Renal pelvis (tissue), 12 donors: ENCODE measurements at places on chromosomes 1 and 21. TPM values are rescaled to one million over a fixed set of nuclear protein-coding genes. Genes with fewer than 3 reads are reported as not detected.

The AIRE gene
- 0.44 TPM for polyA plus RNA-seq

GRCh38 chr21:41235201-41235600, 67.2 kb downstream of the BACE2 start:
- no peak for DNase-seq

GRCh38 chr1:93594603-93594880, 87.1 kb downstream of the BCAR3 start:
- no peak for DNase-seq

DNA sequence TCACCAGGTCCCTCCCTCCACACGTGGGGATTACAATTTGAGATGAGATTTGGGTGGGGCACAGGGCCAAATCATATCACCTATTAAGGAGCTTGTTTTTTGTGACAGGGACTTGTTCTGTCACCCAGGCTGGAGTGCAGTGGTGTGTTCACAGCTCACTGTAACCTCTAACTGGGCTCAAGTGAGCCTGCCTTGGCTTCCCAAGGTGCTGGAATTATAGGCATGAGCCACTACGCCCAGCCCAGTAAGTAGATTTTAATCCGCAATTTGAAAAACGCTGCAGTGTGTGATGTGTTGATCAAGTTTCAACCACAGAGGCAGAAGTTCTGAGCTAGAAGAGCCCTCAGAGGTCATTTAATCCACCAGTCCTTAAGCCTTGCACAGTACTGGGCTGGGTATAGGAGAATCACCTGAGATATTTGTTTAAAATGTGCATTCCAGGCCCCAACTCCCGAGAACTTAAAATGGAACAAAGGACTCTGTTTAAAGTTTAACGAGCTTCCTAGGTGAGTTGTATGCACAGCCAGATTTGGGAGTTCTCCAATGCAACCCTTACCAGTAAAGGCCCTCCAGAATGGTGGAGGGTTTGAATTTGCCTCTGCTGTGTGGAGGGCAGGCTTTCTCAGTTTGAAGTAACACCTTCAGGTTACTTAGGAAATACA, 13.4 kb downstream of the RPL11 start:
- DNase-seq = no peak

- DNase-seq = no peak
Measured at GRCh38 chr1:184954232-184954995, 19.9 kb downstream of the NIBAN1 start.
